CD4-positive, alpha-beta T cell treated with Interleukin-10 for 1 hour (primary cell): ENCODE measurements at places on chromosomes 7 and 10.

- no peak for DNase-seq
Measured at GRCh38 chr7:80253237-80253636, 118.6 kb downstream of the GNAI1 start.

DNA sequence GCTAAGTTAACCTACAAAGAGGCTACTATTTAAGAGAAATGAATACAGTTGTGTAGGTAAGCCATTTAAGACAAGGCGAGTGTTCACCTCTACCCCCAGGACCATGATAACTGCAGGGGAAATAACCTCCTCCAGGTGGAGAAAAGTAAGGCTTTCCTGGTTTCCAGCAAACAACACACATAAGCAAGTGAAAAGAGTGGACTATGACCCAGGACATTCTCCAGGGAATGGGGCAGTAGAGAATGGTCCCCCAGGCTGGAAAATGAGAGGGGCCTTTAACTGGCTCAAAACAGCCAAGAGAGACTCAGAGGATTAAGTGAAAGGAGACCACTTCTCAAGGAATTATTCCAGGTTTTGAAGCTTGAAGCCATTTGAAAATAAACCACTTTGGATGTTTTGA is 101.0 kb upstream of the GJD4 start:
- DNase-seq, result no peak

DNA sequence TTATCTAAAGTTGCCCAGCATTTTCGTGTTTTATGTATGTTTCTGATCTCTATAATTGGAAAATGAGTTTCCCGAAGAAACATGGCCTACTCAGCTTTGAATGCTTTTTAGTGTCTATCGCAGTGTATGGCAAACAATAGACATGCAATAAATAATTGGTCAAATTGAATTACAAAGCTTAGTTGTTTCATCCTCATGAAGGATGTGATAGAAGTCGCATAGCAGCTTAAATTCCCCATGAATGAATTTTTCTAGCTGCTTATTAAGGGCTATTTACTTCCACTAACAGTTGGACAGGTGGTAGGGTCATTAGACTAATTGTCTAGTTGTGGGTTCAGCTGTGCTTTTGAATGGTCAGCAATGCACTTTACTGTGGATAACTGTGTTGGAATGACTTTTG is 467.3 kb upstream of the MBL2 start:
- DNase-seq, result no peak

DNA sequence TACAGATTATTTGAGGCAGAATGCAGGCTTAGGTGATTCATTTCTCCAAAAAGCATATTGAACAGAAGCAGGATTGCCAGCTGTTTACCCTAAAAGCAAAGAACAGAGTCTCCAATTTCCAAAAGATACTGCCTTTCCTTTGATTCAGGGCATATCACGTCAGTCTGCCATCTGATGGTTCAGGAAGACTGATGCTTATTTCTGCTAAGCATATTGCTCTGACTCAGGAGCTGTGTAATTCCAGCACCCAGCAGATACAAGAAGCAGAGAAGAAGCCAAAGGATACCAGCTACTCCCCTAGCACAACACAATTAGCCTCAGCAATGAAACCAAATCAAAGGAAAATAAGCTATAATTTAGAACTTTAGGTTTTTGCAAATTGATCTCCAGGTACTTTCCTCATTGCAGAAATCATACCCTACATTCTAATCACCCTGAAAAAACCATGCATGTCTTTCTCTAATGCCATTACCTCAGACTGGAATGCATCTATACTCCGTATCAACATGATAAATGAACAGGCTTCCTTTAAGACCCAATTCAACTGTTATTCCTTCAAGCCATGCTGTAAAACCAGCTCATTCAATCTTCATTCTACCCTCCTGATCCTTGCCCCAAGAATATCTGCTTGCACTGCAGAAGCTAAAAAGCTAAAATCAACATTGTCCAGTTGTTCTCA is 55.1 kb downstream of the ABI1 start:
- DNase-seq, result no peak

GRCh38 chr10:131464789-131465188 is 153.3 kb upstream of the TCERG1L start:
- DNase-seq, result no peak

- DNase-seq, result no peak
Measured at GRCh38 chr7:88071994-88072714, 138.1 kb downstream of the ADAM22 start.

DNA sequence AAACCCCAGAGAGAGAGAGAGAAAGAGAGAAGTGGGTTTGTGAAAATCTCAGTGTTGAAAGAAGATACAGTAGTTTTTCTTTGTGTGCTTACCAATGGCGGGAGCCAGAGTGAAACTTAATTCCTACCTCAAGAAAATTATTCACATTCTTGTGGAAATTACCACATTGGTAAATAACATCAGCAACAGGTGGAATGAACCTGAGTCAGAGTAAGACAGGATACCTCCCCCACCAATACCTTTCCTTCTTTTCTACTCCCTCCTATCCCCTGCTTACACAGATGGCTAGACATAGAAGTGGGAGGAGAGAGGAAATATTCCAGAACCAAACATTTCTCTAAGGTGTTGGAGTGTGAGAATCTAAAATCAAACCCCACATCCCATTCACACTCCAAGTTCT is 793.9 kb downstream of the SORCS3 start:
- DNase-seq, result no peak
